Activated CD4-positive, alpha-beta T cell treated with anti-CD3 and anti-CD28 coated beads, Interleukin-2, amount 50 U/mL, for 4 hours (primary cell): ENCODE measurements at places on chromosomes 7 and 10.

GRCh38 chr7:115232041-115232440, 310.1 kb downstream of the MDFIC start:
- no peak for DNase-seq

- DNase-seq = no peak
Measured at GRCh38 chr7:92834507-92835260, 1.7 kb downstream of the CDK6 start.

- DNase-seq = no peak
Measured at GRCh38 chr7:140902303-140902953, 22.3 kb downstream of the BRAF start.

DNA sequence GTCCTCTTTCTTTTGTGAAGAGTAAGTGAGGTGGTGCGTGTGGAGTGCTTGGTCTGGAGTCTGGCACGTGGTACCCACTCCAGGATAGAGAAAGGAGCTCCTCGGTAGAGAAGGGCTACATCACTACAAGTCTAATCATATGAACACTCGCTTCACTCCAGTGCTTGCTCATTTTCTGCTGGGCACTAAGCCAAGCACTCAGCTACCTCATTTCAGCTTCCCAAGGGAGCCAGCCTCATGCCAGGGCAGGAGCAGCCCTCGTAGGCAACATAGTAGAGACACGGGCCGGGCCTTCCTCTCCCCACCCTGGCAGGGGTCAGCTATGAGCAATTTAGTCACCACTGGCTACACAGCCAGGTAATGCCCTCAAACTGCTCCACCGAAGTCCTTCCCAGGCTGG, 11.4 kb upstream of the HSPA12A start:
- no peak for DNase-seq

GRCh38 chr10:99534939-99535763, 2.4 kb downstream of the NKX2-3 start:
- no peak for DNase-seq

DNA sequence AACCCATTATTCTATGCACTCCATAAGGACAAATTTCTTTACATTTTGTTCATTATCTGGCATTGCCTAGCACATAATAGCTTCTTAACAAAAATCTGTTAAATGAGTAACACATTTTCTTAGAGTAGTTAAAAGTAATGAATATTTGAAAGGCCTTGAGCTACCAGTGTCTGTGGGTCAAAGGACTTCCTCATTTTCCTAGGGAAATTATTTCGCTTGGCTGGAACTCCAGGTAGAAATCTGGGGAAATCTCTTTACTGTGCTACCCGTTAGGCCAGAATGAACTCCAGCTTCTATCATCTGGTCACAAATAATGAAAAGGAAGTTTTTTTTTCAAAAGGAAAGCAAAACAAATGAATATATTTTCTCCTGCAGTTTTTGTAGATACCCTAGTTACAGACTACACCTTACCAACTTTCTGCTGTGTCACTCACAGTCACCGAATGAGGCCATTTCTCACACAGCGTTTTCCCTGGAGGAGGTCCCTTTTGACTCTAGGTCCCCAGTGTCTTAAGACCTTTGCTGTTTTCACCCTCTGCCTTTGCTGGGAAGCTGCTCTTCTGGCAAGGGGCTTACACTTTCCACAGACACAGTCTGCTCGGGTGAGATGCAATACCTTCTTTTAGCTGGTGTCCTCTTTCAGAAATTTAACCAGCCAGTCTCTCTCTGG, 1.6 kb downstream of the SAMD9L start:
- no peak for DNase-seq

DNA sequence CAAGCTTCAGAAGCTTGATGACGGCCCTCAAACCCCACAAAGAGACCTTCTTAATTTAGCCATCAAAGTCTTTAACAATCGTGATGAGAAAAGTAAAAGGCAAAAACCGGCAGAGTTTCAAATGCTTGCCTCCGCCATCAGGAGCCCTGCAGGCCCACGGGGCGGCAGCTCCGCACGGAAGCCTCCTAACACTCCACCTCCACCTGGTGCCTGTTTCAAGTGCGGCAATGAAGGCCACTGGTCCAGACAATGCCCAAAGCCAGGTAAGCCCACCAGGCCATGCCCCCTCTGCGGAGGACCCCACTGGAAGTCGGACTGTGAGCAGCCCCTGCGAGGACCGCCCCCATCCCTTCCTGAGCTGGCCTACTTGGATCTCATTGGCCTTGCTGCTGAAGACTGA, 43.6 kb downstream of the CBX3 start:
- DNase-seq = no peak

- DNase-seq = no peak
Measured at GRCh38 chr10:50620899-50621298, 2.9 kb downstream of the SGMS1 start.

DNA sequence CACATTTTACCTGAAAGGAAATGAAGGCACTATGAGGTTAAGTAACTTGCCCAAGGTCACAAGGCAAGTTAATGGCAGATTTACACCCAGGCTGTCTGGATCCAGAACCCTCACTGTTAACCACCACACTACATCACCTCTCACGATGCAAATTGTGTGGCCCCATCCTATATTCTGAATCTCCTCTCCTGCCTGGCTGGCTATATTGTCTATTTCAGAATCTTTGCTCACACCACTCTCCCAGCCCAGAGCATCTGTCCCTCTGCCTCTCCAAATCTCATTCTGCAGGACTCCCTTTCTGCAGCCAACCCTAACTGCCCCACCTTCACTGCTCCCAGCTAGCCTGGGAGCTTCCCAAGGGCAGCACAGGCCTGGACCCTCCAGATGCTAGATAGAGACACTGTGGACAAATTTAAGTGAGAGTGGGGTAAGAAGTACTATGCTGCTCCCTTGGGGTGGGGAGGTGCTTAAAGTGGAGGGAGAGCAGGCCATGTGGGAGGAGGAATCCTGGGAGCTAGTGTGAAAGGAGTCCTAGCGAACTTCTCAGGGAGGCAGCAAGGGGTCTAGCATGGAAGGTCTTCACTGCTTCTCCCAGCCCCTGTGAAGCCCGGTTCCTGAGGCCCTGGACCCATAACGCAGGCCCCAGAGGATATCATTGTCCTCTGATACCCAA, 786 bp downstream of the CUEDC2 start:
- DNase-seq = no peak

DNA sequence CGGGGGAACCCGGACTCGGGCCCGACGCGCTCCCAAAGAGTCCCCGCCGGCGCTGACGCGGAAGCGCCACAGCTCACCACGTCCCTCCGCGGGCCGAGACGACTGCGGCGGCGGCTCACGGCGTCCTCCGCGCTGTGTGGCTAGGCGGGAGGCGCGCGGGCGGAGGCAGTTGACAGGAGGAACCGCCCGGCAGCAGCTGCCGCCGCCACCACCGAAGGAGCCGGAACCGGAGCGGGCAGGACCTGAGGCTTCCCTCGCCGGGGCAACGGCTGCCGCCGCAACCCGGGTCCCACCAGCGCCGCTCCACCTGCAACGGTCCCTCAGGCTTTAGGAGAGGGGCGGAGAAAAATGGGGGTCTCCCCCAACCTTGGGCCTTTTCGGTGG, 334 bp downstream of the ZNF800 start:
- DNase-seq = peak; percentile 65

GRCh38 chr7:155003092-155003375, at the start of gene PAXIP1:
Gene PAXIP1 (minus strand): TSS chr7:155003124. CDS start chr7:155002929, 195 bp downstream.
- DNase-seq = peak; percentile 47

DNA sequence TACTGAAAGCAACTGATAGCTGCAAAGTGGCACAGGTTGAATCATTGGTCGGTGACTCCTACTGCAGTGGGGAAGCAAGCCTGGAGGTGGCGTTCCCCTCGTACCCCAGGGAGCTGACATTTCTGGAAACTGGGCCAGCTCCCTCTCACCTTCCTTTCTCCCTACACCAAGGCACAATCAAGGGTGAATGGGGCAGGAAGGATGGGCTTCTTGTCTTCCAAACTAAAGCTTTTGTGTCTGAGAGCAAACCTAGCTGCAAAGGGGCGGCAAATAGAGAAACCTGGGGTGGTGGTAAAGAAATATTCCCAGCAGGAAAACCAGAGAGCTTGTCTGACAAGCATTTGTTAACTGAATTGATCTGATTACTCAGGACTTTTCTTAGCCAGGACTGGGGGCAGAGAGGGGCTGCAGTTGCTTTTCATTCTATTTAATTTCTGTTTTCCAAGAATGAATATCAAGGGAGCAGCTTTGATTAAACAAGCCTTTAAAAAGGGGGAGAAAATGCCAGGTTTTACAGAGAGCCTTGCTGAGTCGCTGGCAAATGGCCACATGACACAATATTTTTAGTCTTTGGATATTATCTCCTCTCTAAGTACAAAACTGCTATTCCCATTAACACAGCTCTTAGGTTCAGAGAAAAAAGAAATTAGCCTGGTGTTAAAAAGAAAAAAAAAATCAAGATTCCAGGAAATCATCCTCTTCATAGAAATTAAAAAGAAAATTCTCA, 27.8 kb downstream of the CDHR3 start:
- no peak for DNase-seq

DNA sequence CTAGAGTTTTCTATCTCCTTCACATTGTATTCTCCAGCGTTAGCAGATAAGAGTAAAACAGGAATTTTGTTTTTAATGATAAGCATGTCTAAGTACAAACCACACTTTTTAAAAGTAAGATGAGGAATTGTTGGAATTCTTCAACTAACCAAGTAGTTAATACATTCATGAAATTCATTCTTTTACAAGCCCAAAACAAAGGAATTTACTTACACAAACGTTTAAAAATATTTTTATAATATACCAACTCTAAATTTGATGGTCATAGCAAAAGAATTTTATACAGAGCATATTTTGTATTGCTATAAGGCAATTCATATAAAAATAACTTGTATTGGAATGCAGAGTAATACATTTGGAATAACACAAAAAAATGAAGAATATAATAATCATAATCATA, 51.3 kb downstream of the TWIST1 start:
- DNase-seq = no peak

GRCh38 chr10:73601486-73601921, 10.4 kb upstream of the USP54 start:
- no peak for DNase-seq

DNA sequence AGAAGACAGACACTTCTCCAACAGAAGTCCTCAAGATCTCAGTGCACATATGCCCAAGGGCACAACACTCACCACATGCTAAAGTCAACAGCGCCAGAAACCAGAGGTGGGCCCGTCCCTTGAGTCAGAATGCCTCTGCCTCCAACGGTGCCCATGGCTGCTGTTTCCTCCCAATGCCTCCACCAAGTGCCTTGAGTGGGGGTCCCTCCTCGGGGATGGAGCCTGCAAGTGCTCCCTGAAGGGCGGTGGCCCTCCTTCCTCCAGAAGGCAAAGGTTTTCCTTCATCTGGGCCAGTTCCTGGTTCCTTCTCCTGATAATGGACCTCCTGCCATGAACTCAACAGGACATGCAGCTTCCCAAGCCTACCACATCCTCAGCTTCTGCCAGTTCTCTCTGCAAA, 58.5 kb downstream of the TNS3 start:
- DNase-seq = no peak

DNA sequence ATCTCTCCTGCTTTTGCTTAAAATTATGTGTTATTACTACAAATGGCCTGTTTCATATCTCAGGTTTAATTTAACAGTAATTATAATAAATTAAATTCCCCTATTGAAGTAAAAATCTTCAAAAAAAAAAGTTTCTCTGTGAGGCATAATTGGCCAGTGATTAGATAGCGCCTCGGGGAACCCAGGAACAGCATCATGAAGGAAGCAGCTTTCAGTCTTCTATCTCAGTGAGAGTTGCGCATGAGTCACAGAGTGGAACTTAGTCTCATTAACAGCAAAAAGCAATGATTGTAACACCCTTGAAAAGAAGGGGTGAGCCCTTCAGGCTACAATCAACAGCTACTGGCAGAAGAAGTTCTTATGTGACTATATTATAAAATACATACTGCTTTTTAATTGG, 506.2 kb upstream of the ZWINT start:
- DNase-seq = no peak

DNA sequence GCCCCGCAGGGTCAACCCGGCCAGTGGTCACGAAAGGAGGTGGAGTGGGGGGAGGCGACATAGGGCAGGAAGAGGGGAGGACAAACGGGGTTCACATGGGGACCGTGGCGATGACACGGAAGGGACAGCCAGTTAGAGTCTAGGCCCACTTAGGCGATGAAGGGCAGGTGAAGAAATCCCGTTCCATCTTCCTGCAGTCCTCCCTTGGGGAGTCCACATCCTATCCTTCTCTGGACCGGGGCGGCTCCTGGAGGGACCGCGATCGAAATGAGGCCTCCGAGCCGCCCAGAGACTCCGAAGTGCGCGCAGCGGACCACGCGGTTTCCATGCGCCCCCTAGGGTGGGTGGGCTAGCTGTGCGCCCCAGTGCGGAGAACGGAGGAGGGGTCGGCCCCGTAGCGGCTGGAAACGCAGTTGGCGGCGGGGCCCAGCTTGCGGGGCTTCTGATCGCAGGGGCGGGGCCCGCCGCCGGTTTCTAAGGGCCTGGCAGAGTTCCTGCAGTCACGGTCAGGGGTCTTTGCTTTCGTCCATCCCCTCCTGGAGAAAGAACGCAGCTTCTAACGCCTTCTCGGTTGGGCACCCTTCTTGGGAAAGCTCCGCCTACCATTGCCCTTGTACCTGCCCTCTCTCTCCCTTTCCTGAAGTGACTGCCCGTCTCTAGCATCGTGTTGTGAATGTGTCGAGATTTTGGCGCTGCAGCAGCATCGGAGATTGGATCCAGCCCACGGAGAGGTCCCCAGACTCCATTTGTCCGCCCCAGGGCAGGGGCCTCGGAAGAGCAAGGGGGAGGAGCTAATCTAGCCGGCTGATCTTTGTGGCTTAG, 17.9 kb upstream of the TMEM225B start:
- peak; percentile 59 for DNase-seq

DNA sequence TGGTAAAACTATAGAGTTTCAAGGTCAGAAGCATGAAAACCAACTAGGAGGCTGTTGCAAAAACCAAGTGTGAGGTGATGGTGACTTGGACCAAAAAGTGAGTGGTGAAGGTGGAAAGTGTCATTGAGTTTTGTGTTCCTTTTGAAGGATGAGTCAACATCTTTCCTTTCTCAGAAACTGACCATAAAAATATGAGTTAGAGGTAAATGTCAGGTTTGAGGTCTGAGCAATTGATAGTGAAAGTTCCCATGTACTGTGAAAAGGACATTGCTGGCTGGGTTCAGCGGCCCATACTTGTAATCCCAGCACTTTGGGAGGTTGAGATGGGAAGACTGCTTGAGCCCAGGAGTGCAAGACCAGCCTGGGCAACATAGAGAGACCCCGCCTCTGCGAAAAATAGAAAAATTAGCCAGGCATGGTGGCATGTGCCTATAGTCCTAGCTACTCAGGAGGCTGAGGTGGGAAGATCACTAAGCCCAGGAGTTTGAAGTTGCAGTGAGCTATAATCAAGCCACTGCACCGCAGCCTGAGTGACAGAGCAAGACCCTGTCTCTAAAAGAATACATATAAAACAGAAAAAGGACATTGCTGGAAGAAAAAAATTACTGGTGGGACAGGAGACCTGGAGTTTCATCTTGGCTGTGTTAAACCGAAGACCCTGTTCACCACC, 89.3 kb upstream of the ARID5B start:
- no peak for DNase-seq

DNA sequence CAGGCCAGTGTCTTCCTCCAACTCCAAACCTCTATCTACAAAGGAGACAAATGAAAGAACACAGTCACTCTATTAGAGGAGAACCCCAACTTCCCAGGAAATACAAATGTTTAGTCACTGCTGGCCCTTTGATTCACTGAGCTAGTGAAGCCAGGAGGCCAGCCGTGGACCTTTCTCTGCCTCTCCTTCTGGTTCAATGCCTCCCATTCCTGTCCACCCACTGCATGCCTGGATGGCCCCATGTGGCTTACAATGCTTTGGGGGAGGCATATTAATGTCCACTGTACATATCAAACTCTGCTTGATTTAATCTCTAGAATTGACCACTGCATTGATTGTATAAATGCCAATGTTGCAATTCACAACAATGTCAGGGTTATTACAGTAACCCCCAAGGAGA, 687.3 kb downstream of the KCNMA1 start:
- DNase-seq = no peak
